ENCODE measurements at places on chromosomes 7 and 10.

- no peak for DNase-seq
Observed at GRCh38 chr7:97174303-97174702, 56.8 kb downstream of the SDHAF3 start.

- DNase-seq, result peak; percentile 14
Observed at GRCh38 chr10:79025199-79025832, 43.5 kb upstream of the ZMIZ1 start.

DNA sequence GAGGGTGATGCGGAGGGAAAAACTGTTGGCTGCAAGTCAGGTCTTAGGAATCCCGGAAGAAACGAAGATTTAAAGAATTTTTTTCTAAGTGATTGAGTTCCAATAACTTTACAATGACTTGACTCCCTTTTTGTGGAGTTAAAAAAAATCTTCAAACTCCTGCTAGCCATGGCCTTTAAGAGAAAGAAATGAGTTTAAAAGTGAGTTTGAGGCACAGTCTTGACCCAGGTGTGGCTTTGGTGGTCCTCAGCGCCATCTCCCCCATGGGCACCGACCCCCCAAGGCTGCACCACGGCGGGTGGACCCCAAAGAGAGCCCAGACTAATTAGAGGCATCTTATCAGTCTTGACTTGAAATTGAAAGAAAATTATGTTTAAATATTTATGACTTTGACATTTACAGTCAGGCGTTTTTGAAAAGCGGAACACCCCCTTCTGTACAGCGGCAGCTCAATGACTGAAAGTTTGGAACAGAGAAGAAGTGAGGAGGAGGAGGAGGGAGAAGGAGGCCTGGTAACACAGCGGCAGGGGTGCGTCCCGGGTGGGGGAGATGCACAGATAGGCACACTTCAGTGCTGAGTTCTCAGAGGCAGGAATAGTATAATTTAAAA, 349.6 kb downstream of the DNAJB6 start:
- DNase-seq, result no peak

DNA sequence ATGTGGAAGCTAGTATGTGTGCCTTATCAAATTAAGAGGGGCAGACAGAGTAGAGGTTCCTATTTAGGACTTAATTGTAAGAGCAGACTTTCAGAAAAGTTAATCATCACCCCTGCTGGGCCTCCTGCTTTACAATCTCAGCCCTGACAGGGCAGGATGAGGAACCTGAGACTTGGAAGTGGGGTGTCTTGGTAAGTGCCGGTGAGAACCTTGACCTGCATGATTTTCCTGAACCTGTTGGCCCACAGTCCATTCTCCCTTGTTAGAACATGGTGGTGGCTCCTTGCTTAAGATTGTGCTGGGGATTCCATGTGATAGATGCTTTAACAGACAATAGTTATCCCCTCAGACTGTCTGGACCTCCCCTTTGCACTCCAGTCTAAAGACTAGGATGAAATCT, 141.7 kb upstream of the TMEM72 start:
- DNase-seq, result no peak

- peak; percentile 1 for DNase-seq
Observed at GRCh38 chr7:29035044-29035740, 77.1 kb upstream of the TRIL start.

- DNase-seq, result no peak
Observed at GRCh38 chr7:19747740-19748339, 25.6 kb downstream of the TMEM196 start.

GRCh38 chr7:127708788-127709187, 56.8 kb downstream of the SND1 start:
- DNase-seq, result peak; percentile 21

DNA sequence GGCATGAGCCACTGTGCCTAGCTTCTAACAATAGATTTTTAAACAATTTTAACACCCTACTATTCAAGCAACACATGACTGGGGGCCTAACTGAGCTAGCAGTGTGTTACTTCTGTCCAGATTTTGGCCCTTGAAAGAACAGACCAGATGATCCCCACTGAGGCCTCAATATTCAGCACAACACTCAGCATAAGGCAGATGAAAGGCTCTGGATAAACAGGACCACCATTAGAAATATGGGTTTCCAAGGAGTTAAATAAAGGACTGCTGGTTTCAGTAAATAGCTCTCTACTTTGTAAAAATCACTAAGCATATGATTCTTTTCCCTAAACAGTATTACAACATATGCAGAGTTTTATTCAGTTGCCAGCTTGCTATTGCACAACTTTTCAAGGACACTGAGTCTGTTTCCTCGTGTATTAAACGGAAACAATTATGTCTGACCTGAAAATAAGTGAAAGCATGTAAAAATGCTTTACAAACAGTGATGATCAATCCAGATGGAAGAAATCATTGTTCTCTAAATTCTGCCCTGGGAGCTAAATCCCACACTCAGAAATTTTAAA, 23.8 kb upstream of the FZD1 start:
- DNase-seq, result no peak

DNA sequence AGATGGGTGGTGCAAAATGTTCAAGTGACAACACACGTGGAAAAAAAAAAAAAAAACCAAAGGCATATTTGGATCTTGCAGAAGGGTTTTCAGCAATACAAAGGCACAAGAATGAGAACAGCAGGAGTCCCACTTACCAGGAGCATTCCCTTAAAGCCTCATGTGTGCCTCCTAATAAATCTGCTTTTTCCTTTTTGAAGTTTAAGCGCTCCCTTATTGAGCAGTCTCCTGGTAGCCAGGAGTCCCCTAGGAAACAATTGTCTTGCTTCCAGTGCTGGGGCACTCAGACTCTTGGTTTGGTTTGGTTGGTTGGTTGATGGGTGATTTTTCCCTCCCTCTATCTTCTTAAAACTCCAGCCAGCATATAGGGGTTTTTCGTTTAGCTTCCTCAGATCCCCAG, 321.8 kb upstream of the NFE2L3 start:
- no peak for DNase-seq

DNA sequence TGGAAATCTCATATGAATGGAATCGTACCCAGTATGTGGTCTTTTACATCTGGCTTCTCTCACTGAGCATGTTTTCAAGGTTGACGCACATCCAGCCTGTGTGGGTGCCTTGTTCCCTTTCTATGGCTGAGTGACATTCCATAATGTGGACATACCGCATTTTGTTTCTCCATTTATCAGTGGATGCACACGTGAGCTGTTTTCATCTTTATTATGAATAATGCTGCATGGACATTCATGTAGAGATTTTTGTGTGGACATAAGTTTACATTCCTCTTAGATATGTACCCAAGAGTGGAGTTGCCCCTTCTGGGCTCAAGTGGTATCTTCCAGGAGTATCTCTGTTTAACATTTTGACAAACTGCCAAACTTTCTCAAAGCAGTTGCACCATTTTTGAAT, 1.3 kb upstream of the SCART1 start:
- no peak for DNase-seq

DNA sequence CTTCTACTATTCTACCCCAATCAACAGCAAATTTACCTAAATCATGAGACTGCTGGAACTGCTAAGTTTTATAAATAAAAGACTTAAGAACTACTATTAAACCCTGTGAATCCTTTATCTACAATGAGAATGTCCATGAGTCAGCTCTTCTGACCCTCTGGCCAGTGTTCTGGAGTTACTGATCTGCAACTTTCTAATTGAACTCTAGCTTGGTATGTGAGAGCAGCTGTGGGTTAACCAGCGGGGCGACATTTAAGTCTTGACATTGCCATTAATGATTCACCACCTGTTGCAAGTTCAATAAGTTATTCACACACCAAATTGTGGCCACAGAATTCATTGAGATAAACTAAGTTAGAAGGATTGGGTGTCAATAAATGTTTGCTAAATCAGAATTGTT, 359.8 kb downstream of the PCDH15 start:
- no peak for DNase-seq

GRCh38 chr7:99039384-99039891, 104.5 kb downstream of the SMURF1 start:
- no peak for DNase-seq

DNA sequence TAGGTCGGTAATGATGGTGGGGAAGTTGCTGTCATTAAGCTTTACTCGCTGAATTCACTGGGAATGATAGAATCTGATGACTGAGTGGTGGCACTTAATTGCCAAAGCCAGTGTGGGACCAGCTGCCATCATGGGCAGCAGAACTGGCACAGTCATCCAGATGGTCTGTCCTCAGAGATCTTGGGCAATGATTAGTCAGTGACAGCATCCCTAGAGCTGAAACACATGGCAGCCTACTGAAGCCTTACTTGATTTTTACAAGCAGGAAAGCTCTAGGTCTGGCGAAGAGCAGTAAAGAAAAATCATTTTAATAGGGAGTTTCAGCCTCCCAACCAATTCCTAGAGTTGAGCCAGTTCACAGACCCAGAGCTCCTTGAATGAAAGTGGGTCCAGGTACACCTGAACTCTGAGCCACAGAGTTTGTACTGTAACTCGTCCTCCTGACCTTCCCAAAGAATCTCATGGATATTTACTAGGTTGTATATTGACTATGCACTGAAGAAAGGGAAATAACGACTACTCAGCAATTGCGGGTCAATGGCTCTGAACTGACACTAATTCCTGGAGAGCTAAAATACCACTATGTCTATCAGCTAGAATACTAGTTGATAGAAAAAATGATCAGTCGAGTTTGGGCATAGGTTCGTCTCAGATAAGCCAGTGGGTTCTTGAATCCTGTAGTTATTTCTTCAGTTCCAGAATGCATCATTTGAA, 4.4 kb upstream of the ASB13 start:
- no peak for DNase-seq

GRCh38 chr10:121369616-121370015, 228.6 kb downstream of the FGFR2 start:
- no peak for DNase-seq

DNA sequence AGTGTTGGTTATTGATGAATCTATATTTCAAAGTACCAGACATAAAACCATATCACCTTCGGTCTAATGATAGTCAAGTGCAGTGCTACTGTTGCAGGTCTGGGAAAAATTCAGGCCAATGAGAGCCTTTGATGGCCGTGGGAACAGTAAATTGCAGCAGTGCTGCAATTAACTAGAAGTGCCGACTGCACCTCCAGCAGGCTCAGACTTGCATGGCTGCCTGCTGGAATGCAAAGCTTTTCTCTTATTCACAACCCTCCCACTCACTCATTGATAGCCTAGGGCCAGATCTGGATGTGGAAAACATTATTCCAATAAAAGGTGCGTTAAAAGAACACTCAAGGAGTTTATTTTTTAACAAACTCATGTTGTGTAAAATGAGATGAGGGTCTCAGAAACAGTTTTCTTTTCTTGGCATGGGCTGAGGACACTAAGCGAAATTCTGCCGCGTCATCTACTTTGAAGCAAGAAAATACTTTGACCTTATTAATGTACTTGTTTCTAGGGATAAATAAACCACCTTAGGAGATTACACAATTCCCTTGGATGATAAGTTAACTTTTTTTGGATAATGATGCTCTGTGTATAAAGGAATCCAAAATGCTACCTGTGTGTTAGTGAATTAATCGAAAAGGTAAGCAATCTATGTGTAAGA, 17.1 kb downstream of the PLXDC2 start:
- no peak for DNase-seq

- DNase-seq, result no peak
Observed at GRCh38 chr7:24191362-24191761, 92.6 kb upstream of the NPY start.

DNA sequence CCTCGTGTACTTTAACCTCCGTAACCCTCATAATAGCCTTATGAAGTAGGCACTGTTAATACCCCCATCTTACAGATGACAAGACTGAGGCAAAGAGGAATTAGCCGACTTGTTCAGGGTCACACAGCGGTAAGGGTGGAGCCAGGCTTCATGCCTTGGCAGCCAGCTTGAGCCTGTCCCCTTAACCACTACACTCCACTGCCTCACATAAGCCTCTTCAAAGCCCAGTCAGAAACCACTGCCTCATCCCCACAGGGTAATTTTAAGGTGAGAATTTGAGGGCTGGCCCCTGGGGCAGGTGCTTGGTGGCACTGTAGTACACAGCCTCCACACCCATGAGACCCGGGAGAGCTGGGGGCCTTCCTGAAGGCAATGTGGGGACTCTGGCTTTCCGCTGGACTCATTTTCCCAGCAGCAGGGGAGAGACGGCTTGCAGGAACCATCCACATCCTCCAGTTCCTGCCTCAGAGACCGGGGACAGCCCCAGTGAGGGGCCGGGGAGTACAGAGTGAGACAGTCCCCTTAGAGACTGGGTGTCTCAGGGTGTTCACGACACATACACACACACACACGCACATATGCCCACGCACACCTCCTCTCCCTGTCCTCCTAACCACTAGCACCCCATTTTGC, 7.6 kb upstream of the C10orf105 start:
- DNase-seq, result no peak

DNA sequence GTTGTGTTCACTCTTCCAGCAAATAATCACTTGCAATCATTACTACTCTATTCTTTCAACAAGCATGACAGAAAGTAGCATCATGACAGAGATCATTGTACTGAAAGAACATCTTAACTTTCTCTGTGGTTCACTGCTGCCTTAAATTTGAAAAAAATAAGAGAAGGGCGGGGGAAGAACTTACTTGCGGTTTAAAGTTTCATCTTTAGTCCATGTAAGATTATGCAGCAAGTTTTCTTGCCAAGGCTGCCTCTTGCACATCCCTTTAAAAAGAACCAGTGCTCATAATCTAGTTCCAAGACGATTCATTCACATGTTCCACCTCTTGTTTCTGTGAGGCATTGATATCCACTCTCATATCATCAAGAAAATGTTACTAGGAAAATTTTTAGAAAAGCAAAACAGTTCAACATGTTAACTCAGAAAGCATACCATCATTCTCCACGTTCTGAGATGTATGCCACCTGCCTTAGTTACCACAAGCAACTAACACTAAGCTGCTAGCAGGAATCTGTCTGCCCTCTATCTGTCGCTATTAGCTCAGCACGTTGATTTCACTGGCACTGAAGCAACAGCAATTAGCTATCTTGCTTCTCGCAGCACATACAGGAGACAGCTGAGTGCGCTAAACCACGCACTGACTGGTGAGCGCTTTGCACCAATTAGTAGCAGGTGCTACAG, at the start of gene PCDH15:
Gene PCDH15, minus strand, starts transcription at position 491 of the 681 bp plus-strand sequence. CDS start 136,969 bp downstream, outside the sequence.
- no peak for DNase-seq

- no peak for DNase-seq
Observed at GRCh38 chr10:92811986-92812385, 36.3 kb upstream of the EXOC6 start.

DNA sequence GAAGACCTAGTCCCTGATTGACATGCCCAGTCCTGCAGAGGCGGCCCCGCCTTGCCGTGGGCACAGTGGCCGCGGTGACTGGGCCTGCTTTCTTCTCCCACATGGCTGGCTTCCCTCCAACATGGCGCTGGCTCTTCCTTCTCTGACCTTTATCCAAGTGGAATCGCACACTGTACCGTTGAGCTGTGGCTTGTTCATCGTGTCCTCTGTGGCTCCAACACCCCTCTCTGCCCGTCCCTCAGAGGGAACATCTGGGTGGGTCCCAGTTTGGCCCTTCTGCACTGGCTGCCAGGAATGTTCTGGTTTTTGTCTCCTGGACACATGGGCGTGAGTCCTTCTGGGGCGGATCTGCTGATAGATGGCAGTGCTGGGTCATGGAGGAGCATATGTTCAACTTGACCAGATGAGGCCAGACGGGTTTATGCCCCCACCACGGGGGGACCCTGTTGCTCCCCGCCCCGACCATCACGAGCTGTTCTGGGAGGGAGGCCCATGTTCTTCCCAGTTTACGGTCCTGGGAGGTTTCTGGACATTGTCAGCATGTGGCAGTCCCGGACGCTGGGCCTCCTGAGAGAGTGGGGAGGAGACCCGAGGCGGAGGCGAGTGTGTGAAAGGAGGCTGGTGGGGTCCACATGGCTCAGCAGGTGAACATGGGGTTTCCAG, 63.5 kb downstream of the LHPP start:
- no peak for DNase-seq

GRCh38 chr10:116756277-116756676, 13.9 kb upstream of the HSPA12A start:
- no peak for DNase-seq
